ENCODE measurements at places on chromosomes 6 and 20.

DNA sequence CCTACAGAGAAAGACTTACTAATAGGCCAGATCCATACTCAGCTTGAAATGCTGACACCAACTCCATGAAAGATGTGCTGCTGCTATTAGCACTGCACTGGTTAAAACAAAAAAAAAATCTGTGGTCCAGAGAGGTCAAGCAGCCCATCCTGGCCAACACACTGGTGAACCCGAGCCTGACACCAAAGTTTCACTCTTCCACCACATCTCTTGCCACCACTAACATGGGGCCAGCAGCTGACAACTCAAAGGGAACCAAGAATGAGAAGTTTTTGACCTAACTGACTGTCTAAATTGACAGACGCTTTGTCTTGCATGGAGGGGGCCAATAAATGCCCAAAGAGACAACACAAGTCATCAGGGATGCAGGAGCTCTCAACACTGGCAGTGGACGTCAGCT is 5.4 kb downstream of the CLIC5 start:
- DNase-seq = no peak

- no peak for DNase-seq
These were observed 76.2 kb upstream of the ESR1 start for GRCh38 chr6:151731313-151731712.

DNA sequence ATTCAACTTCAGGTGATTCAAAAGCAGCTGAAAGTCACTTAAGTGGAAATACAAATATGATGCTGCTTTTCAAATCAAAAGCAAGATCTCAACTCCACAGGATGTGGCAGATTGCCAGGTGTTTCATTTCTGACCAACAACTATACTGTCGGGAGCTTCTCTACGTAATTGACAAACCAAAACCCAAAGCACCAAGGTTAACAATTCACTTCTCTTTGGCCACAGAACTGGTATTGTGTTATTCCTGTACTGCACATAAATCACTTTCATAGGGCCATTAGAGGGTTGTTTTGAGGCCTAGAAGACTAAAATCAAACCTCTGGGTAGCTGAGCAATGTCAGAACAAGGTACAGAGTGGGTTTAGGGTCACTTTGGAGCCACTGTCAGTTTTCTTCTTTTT is 169.7 kb downstream of the HAO1 start:
- no peak for DNase-seq

DNA sequence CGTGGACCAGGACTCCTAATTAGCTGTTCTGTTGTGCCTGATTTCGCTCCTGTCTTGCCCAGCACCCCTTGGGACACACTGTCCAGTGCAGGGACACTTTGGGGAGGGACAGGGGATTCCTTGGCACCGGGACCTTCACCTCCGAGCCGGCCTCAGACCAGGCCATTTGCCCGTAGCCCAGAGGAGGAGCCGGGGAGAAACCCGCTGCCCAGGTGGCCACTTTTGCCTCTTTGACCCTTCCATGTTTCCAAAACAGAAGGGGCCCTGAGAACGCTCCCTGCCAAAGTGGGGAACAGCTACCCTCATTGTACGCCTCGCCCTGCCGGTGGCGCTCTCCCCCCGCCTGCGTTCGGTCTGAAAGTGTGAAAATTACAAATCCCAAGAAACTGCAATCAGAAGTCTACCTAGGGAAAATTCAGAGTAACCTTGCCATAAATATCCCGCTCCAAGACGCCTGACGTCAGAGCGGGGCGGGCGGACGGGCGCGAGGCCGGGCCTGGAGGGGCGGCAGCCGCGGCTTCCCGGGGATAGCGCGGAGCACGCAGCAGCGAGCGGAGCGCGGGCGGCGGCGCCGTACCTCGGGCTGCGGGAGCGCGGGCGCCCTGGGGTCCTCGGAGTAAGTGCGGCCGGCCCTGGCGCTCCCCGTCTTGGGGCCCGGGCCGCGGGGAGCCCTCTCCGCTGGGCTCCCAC is at the start of gene DAAM2:
DAAM2 (plus strand) TSS at position 527 of the 690 bp plus-strand sequence. CDS start 63,927 bp downstream, outside the sequence.
- no peak for DNase-seq

DNA sequence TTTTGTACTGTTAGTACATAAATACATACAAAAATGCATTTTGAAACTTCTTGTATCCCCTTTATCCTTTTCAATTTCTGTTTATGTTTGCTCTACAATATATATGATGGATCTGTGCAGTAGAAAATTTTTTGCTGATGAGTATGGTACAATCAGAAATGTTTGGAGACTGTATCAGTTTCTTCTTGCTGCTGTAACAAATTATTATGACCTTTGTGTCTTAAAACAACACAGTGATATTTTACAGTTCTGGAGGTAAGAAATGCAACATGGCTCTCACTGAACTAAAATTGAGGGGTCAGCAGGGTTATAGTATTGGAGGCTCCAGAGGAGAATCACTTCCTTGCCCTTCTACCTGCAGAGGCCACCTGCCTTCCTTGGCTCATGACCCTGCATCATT is 184.4 kb downstream of the EYA2 start:
- no peak for DNase-seq

GRCh38 chr20:1664911-1665310 is 7.3 kb upstream of the SIRPG start:
- DNase-seq = no peak

- DNase-seq = no peak
These were observed 52.2 kb upstream of the TTPAL start for GRCh38 chr20:44423480-44423879.

DNA sequence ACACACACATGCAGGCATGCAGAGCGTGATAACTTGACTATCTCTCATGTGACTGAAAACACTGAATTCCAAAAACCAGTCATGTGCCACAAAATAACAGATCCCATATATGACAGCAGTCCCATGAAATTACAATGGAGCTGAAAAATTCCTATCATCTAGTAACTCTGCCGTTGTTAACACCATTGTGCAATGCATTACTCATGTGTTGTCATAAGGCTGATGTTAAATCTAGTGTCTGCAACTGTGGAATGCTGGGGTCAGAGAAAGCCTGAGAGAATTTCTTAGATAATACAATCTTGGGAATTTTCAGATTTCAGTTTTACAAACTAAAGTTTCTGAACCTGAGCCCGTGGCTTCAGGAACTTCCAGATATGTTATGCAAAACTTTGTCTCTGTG is 70.2 kb downstream of the LYRM4 start:
- no peak for DNase-seq

- no peak for DNase-seq
These were observed 82.3 kb upstream of the SHLD1 start for GRCh38 chr20:5667705-5668528.

- DNase-seq = no peak
These were observed 875.3 kb downstream of the EYS start for GRCh38 chr6:64831680-64832079.

All from DMS 273 treated with DMSO at 0.1 percent for 48 hours (cell line).